ENCODE measurements at places on chromosomes 7 and 10.
A peak's percentile ranks its signal among the peaks of the same experiment; 100 is the strongest.

DNA sequence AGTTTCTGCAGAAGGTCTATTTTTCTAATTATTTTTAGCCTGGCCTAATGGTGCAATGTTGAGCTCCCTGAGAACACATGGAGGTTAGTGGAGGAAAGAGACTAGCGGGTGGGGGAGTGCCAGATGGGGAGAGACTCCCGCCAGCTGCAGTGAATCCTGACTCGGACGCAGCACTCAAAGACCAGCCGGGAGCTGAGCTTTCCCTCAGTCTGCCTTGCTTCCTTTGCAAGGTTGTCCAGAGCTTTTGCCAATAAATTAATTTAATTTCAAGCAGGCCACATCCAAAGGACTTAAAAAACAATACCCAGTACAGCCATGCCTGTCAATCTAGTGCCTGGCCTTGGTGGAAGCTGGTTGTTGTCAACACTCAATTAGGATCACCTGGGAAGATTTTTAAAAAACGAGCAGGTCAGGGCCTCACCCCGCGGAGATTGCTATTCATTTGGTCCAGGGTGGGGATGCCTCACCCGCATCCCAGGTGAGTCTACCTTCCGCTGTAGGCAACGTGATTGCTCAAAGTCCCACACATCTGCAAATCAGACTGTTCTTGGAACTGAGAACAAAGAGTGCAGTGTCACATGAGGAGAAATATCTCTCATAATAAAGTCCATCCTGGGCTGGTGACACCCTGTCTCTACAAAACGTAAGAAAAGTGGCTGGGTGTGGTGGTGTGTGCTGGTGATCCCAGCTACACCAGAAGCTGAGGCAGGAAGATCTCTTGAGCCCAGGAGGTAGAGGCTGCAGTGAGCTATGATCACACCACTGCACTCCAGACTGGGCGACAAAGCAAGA lies 4.0 kb downstream of the CLRN3 start:
- DNase-seq = no peak

DNA sequence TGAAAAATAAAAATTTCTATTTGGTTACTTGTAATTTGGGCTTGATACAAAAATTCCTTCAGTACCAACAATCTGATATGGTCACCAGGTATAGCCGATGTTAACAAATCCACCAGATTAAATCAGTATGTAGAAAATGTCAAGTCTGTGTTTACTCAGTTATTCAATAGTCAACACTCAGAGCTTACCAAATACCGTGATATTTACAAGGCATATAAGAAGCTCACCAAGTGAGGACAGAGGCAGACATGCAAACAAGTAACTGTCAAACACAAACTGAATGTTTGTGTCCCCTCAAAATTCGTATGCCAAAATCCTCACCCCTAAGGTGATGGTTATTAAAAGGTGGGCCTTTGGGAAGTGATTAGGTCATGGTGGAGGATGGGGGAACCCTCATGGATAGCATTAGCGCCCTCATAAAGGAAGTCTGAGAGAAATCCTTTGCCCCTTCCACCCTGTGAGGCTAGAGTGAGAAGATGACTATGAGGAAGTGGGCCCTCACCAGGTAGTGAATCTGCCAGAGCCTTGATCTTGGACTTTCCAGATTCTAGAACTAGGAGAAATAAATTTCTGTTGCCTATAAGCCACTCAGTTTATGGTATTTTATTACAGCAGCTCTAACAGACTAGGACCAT lies 63.1 kb downstream of the TES start:
- no peak for DNase-seq

DNA sequence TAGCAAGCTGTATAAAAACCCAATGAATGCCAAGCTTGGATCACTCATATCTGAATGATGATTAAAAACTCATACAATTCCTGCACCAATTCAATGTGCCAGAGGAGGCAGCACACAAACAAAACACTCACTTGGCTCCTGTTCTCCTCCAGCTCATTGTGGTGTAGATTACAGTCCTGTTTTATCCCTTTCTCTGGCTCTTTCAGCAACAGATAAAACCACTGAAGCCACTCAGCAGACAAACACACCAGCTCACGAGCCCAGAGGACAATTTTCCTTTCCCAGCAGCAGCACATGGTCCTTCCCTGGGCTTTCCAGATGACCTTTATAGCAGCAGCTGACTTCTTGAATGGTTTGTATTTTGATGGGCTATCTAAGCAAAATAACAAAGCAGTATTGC lies 107.3 kb upstream of the STARD3NL start:
- no peak for DNase-seq

DNA sequence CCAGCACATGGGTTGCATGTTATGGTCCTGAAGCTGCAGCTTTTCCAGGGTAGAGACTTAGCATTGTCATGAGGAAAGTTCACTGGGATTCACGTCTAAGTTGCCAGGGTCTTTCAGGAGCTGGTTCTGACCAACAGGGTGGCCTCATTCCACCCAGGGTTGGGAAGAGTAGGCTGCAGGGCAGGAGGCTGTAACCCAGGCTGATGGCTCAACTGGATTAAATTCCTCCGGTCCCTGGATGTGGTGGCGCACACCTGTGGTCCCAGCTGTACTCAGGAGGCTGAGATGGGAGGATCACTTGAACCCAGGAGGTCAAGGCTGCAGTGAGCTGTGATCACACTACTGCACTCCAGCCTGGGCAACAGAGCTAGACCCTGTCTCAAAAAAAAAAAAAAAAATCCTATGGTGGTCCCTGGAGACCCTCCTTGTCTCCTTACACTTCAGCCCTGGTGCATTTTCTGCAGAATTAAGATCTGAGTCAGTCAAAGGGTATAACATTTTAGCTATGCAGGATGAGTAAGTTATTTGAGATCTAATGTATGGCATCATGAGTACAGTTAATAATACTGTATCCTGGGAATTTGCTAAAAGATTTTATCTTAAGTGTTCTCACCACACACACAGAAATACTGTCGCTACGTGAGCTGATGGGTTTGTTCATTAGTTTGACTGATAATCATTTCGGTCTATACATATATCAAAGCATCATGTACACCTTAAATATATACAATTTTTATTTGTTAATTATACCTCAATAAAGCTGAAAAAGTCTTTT lies 44.0 kb downstream of the ASB13 start:
- no peak for DNase-seq

DNA sequence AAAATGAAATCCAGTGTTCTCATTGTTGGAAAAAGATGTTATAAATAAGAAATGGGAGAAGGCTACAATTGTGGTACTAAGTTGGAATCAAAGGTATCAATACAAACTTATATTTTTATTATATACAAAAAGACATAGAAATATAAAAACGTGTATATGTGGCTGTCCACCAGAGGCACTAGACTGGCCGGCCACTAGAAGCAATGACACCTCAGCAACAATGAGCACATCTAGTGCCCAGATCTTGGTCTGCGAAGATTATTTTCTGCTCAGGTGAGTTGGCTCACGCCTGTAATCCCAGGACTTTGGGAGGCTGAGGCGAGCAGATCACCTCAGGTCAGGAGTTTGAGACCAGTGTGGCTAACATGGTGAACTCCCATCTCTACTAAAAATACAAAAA lies 21.6 kb downstream of the IDE start:
- DNase-seq = no peak

DNA sequence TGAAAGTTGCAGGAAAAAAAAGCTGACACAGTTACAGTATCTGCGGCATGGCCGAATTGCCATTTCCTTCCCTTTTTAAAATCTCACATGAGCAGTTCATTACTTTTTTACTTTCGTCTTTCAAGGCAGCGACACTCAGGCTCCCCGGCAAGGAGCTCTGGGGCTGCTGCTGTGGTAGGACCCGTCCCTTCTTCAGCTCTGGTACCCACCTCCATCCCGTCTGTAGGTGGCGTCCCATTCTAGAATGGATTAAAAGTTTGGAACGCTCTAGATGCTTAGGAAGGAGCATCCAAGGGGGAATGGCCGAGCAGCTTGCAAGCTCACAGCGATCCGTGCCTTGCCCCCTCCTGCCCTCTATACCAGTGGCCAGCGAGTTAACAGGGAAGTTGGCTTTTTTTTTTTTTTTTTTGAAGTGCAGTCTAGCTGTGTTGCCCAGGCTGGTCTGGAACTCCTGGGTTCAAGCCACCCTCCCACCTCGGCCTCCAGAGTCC lies 22.8 kb upstream of the TTYH3 start:
- peak; percentile 12 for DNase-seq

- DNase-seq = no peak
These were observed 118.0 kb downstream of the CREB5 start for GRCh38 chr7:28530175-28530802.

GRCh38 chr7:149027611-149028345 lies 527 bp downstream of the PDIA4 start:
- no peak for DNase-seq

All from activated CD4-positive, alpha-beta T cell treated with anti-CD3 and anti-CD28 coated beads, Interleukin-2, amount 50 U/mL, for 48 hours (primary cell).